Uterine smooth muscle cell (primary cell): ENCODE measurements at places on chromosomes 16 and 17. TPM values are rescaled to one million over a fixed set of nuclear protein-coding genes. Genes with fewer than 3 reads are reported as not detected.

HCRT gene
- not detected in 2 replicates for total RNA-seq

GRIN2A gene
- total RNA-seq = 1.00 and 2.1 TPM in 2 replicates

ATP2A3 gene
- total RNA-seq = 0.44 and 4.9 TPM in 2 replicates

EME1 gene
- total RNA-seq = 3.9 and 18.0 TPM in 2 replicates

ITGAL gene
- not detected in 2 replicates for total RNA-seq

P2RX1 gene
- under 0.01 and 0.25 TPM in 2 replicates for total RNA-seq

NATD1 gene
- total RNA-seq = 0.77 and 3.6 TPM in 2 replicates

KATNIP gene
- total RNA-seq = 26.5 and 28.4 TPM in 2 replicates

CDRT15 gene
- not detected in 2 replicates for total RNA-seq

EFNB3 gene
- 0.11 and 0.12 TPM in 2 replicates for total RNA-seq
